ENCODE measurements at places on chromosomes 3 and 15.

GRCh38 chr3:191176038-191176785, 22.8 kb upstream of the OSTN start:
- DNase-seq: no peak

DNA sequence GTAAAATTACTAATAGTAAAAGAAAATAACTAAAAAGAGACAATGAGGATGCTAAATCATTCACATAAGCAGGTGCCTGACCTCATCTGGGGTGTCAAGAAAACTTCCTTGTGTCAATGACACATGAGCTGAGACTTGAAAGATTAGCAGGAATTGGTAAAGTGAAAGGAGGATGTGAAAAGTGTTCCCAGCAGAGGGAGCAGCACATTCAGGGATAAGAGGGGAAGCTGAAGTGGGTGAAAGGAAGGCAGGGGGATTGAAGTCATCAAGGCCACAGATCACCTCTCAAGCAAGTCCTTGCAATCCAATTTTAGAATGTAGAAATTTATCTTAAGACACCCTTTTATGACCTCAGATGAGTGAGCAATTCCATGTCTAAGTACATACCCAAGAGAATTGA, 60.2 kb upstream of the ACP3 start:
- DNase-seq: no peak

DNA sequence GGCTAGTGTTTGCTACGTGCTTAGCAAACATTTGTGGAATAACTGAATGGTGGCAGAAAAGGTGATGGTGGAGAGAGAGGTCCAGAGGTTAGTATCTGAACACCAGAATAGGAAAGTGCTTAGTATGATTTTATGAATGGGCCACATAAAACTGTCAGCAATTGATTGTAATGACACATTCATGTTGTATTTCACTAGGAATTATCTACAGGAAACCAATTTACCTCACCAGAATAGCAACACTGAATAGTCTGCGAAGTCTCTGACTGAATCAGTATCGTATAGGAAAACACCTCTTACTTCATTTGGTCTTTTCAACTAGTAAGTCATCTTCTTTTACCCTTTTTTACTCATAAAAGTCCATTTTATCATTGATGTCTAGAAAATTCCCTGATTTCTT, 8.2 kb upstream of the ATP11B start:
- no peak for DNase-seq

- peak; percentile 51 for DNase-seq
Observed at GRCh38 chr3:35639254-35640186, at the start of gene ARPP21. Gene ARPP21 (plus strand): TSS chr3:35639525. CDS start chr3:35681752, 42,227 bp downstream.

Measured in NCI-H446 treated with DMSO at 0.1 percent for 48 hours (cell line).